ENCODE measurements at places on chromosomes 2 and 18. TPM values are rescaled to one million over a fixed set of nuclear protein-coding genes. Genes with fewer than 3 reads are reported as not detected.

The CCDC141 gene
- under 0.01 TPM for total RNA-seq

The KCNE4 gene
- 1.6 TPM for total RNA-seq

The MERTK gene
- 0.39 TPM for total RNA-seq

The CBLN2 gene
- total RNA-seq, result not detected

The CD207 gene
- total RNA-seq, result not detected

Data from subcutaneous preadipocyte (primary cell).